ENCODE measurements at places on chromosomes 13 and 19.

DNA sequence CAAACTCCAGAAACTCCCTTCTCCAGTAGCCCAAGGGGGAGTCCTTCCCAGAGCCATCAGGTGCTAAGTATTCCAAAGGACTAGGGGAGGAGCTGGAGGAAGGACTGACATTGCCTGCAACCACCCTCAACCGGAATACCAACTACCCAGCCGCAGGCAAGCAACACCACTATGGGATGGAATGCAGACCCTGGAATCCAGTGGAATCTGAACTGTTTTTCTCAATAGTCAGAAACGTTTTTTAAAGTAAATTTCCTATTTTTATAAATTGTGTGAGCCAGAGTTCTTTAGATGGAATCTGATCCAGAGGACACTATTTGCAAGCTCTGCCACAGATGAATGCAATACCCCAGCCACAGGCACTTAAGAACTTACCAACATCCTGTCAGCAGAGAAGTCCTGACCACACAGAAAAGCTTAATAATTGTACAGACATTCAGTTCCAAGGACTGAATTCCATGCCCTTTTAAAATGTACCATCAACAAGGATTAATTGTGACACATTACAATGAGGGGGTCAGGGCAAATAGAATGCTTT lies 92.1 kb downstream of the USP12 start:
- DNase-seq = peak; percentile 53

DNA sequence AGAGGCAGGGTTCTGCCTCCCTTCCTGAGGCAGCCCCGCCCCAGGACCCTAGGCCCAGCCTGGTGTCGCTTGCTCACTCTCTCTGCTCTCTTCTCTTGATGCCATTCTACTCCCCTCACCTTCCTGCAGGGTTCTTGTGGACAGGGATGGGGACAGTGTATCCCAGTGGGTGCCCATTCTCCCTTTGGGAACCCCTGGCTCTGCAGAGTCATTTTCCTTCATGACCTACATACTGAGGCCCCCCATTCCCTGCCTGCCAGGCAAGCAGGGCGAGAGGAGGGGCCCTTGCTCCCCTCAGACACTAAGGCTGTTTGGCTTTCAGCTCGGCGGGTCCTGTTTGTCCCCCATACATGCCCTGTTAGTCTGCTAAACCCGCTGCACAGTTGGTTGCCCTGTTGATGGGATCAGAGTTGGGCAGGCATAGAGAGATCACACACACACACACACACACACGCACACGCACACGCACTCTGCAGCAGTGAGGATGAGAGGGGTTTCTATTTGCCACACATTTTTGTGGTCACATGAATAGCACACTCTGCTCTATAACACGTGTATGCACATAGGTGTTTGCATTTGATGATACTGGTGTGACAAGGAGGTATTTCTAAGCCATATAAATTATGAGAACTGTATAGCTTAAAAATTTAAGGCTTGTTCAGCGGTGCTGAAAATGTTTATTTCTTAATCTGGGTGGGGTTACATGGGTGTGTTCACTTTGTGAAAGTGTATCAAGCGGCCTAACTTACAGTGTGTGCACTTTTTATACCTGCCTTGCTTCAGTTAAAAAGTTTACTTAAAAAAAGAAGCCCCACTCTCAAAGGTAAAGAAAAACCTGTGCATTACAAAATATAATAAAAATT lies 20.3 kb downstream of the NFIX start:
- peak; percentile 84 for DNase-seq

GRCh38 chr19:33299051-33299688 lies 3.2 kb downstream of the CEBPA start:
- DNase-seq = peak; percentile 36

- DNase-seq = peak; percentile 80
Measured at GRCh38 chr19:42301646-42302203, at the start of gene PRR19. TSS of gene PRR19 (plus strand) at chr19:42302132. CDS start at chr19:42309585, 7,453 bp downstream.

DNA sequence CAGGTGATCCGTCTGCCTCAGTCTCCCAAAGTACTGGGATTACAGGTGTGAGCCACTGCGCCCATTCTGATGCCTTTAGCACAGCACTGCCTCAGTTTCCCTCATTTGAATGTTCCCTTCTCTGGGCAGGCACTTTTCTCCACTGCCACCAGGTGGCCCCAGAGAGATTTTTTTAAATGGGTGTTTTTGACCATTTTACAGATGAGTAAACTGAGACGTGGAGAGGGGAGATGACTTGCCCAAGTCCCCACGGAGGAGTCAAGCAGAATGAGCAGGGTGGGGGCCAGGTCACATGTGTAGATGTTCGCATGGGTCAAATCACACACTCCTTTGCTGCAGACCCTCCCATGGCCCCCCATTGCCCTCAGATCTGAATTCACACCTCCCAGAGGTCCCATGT lies 3.2 kb upstream of the PDE4C start:
- no peak for DNase-seq

GRCh38 chr13:48160606-48161278 lies 65.8 kb upstream of the MED4 start:
- DNase-seq = no peak

DNA sequence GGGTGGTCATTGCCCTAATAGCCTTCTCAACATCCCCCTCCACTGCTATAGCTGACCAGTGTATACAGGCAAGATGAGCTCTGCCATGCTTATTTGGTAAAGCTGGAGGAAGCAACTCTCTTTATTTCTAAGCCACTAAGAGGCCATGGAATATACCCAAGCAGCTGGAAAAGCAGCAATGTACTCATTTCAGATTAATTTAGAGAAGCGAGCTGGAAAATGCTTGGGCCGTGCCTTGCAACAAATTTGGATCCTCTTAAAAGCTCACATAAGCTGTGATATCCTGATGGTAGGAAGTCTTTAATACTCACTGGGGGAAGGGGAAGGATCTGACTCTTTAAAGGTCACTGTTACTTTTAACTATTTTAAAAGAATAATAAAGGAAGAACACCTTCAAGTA lies 77.8 kb downstream of the TEX26 start:
- DNase-seq = no peak

- DNase-seq = no peak
Measured at GRCh38 chr13:113157206-113157928, 1.1 kb upstream of the PROZ start.

DNA sequence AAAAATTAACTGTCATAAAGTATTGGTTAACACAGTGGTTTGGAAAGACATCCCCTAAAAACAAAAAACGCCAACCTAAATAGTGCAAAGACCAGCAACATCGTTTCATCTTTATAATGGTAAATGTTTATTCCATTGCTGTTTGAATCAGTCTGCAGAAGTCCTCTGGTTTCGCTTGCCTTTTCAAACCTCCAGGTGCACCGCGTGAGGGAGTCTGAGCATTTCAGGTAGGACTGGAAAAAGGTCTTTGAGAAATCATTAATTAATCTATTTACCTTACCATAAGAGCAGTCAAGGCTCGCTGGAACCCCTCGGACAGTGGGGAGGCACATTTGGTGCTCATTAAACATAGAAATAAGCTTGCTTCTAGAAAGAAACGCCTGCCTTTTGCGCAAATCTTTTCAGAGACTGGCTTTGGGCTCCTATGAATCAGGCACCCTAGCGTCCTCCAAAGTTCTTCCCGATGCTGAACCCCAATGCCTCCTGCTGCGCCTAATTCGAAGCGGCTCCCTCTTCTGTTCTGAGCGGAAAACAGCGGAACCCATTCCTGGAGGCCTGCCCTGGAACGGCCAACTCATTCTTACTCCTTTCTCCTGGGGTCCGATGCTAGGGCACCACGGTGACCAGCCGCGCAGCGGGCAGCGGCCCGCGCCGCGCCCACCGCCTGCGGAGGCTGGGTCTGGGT lies 951 bp upstream of the MTUS2 start:
- peak; percentile 19 for DNase-seq

DNA sequence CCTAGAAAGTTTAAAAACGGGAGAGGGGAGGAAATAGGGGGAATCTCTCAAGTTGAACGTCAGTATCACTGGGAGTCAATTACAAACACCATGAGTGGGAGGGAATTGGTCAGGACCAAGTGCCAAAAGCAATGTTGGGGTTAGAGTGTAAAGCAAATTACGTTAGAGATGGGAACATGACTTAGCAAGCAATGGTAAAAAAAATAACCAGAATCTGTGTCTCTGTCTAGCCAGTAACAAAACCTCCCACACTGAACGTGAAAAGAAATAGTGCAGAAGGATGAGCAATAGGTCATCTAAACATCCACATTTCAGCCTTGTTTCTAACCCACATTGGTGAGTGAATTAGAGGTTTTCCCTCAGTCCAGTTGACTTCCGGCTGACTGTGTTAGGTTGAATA lies 242.2 kb downstream of the COG6 start:
- no peak for DNase-seq

GRCh38 chr13:43305416-43305815 lies 282.0 kb downstream of the DNAJC15 start:
- DNase-seq = no peak

DNA sequence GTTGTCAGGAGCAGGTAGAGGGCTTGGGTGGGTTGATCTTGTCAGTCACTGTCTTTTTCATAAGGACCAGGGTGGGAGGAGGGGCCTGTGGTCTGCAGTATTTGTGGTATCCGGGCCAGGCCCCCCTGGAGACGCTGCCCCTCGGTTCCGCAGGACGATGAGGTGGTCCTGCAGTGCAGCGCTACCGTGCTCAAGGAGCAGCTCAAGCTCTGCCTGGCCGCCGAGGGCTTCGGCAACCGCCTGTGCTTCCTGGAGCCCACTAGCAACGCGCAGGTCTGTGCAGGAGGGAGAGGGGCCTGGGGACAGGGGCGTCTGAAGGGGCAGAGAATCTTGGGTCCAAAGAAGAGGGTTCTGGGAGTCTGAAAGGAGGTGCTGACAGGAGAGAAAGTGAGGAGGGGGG lies 7.1 kb downstream of the RYR1 start:
- DNase-seq = peak; percentile 63

GRCh38 chr19:35528218-35529038 lies at the start of gene SBSN:
TSS of gene SBSN (minus strand) at chr19:35528311. CDS start at chr19:35528281, 30 bp downstream.
- no peak for DNase-seq

- peak; percentile 97 for DNase-seq
Measured at GRCh38 chr19:913080-913748, at the start of gene R3HDM4. TSS of gene R3HDM4 (minus strand) at chr19:913219. CDS start at chr19:913157, 62 bp downstream.

DNA sequence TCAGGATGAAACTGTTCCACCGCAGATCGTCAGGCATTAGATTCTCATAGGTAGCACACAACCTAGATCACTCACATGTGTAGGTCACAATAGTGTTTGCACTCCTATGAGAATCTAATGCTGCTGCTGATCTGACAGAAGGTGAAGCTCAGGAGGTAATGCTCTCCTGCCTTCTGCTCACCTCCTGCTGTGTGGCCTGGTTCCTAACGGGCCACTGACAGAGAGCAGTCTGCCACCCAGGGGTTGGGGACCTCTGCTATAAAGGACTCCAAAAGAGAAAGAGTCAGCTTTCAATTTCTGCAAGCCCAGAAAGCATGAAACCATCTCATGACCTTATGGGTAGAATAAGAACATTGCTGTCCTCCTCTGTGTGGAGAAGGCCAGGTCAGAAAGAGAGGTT lies 43.5 kb upstream of the PCCA start:
- no peak for DNase-seq

DNA sequence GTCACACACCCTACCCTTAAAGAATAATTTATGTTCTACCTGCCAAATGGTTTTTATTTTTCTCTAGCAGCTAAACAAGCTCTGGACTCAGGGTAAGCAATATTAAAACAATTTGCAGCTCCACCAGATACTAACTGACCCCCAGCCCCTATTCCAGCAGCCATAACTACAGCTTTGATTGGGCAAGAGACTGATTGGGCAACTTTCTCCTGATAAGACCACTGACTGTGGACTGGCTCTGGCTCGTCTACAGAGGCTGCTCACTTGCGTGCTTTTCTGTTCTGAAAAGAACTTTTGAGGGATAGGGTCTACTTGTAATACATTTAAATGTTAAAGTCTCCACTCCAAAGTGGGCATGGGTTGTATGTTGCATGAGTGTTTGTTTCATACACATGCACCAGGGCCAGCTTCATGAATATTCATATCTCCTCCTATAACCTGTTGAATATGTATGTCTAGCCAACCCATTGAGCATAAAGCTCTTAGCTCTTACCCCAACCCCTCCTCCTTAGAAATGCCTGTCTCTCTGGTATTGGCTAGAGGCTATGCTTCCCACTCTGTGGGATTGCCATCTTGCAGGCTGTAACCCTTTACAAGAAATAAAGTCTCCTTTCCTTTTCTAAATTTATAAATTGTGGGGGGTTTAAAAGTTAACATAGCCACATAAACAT lies 19.9 kb downstream of the OR7A5 start:
- no peak for DNase-seq

DNA sequence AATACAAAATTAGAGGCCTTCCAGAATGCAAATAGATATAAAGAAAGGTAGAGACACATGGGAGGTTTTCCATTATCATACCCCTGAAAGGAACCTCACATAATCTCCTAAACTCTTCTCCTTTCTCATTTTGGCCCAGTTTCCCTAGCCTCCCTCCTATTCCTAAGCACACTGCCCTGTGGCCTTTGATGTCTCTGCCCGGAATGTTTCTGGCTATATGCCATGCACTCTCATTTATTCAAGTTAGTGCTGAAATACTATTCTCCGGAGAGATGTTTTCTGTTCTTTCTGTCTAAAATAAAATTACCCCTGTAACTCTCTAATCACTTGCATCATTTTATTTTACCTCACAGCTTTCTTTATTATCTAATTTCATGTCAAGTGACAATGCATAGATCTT lies 1287.7 kb downstream of the SLITRK5 start:
- DNase-seq = no peak

DNA sequence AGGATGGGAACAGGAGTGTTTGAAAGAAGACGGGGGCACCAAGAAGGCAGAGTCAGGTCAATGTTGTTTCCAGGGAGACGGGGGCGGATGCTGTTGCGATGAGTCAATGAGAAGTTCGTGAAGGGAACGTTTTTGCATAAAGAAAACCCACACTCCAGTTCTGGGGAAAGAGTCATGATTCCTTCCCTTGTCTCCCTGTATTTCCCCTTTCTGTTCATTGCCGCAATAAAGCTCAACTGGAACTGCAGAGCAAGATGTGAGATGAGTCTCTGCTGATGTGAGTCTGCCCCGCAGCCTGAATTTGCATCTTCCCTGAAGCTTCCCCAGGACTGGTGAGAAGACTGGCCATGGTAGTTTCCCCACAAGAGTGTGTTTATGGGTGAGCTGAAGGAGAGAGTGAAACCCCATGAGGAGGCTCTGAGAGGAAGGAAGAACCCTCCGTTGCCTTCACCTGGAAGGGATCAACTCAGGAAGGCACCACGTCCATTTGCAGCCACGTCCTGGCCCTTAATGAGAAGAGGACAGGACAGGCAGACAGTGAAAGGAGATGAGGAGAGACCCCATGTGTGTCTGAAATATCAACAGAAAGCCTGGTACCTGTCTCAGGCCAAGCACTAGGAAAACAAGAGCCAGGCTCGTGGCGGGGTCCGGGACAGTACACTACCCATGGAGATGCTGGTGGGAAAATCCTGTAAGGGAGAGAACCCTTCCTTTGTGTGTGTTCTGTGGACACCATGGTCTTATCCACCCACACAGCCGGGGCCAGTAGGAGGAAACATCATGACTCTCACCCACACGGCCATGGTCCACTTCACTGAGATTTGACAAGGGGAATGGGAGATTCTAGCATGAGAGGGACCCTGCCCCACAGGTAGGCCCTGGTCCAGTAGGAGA lies 13.7 kb downstream of the LILRA1 start:
- no peak for DNase-seq

GRCh38 chr19:1514295-1514661 lies 1.5 kb upstream of the ADAMTSL5 start:
- DNase-seq = no peak
